ENCODE measurements at places on chromosomes 3 and 15.
A peak's percentile ranks its signal among the peaks of the same experiment; 100 is the strongest.

DNA sequence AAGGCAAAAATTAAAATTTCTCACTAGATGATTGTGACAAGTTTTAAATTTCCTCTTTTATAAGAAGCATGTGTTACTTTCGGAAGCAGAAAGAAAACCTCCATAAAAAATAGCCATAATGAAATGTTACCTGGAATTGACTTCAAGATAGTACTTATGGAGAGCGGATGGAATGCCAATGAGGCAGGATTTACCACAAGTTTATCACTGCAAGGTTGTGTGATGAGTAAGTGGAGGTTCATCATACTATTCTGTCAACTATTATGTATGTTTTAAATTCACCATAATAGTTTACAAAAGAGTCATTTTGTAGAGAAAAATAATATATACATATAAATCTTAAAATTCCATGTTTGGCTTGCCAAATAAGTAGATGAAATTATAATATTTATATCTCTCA lies 230.3 kb downstream of the SCAPER start:
- H3K36me3 ChIP-seq: no peaks in the 10 kb centered on the region
- no peaks in the 10 kb centered on the region for H3K4me1 ChIP-seq
- H3K27ac ChIP-seq: no peak overlapping the region
- H3K27me3 ChIP-seq: no peaks in the 10 kb centered on the region
- DNase-seq: no peak

DNA sequence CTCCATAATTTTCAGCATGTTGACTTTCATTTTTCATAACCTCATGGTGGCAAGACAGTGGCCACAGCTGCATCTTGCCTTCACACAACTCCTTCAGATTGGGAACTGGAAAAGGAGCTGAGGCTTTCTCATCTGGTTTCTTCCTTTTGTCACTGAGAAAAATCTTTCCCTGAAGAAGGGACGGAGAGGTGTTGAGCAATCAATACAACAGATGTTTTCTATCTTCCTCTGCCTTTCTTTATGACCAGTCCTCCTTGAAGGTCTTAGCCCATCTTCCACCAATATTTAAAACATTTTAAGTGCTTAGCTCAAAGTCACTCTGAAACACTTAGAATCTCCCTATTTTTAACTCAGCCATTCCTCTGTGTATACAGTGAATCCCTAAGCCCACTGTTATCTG lies 11.9 kb downstream of the ZNF660 start:
- no peaks in the 10 kb centered on the region for H3K4me1 ChIP-seq
- DNase-seq: no peak
- no peak overlapping the region for H3K4me3 ChIP-seq
- no peaks in the 10 kb centered on the region for H3K36me3 ChIP-seq

DNA sequence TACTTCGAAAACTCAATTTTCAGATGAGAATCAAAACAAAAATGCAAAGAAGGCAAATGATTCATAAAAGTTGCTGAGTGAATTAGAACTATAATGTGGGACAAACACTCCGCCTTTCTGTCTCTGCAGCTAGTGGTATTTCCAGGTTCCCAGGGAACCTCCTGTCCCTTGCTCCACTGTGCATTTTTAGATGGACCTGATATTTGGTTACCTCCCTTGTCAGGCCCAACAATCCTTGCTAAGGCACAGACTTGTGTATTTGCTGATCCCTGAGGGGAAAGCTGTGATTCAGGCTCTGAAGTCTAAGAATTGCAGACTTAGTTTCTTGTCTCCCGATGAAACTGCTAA lies 162.7 kb downstream of the LPP start:
- no peak overlapping the region for H3K27ac ChIP-seq
- H3K36me3 ChIP-seq: no peaks in the 10 kb centered on the region
- no peak overlapping the region for H3K4me3 ChIP-seq

GRCh38 chr3:131110087-131110486 lies 83.4 kb downstream of the NEK11 start:
- no peaks in the 10 kb centered on the region for H3K36me3 ChIP-seq
- no peaks in the 10 kb centered on the region for H3K27me3 ChIP-seq
- H3K4me3 ChIP-seq: no peak overlapping the region

GRCh38 chr3:194269610-194270145 lies 81.5 kb downstream of the CPN2 start:
- peaks cover 37% of the 10 kb centered on the region for H3K4me1 ChIP-seq
- peak; percentile 37 for DNase-seq
- no peak overlapping the region for H3K4me3 ChIP-seq
